KBM-7 (cell line): ENCODE measurements at places on chromosomes 3 and 15.

- DNase-seq, result no peak
Measured at GRCh38 chr3:72041076-72041475, 256.1 kb upstream of the PROK2 start.

DNA sequence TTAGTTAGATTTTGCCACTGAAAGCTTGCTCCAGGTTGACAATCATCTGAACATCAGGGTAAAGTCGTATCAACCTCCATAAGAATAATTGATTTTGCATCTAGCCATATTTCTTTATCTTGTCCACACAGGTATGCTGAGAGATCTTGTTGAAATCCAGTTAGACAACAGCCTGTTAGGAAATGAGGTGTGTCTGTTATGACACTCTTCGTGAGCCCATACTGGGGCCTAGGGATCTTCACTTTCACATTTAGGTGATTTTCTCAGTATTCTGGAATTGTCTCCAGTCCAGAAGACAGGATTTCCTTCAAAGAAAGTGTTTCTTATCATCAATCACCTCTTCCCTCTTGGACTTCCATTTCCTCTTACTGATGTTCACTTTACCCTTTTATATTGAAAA lies 18.1 kb downstream of the DNAJB11 start:
- DNase-seq, result no peak

DNA sequence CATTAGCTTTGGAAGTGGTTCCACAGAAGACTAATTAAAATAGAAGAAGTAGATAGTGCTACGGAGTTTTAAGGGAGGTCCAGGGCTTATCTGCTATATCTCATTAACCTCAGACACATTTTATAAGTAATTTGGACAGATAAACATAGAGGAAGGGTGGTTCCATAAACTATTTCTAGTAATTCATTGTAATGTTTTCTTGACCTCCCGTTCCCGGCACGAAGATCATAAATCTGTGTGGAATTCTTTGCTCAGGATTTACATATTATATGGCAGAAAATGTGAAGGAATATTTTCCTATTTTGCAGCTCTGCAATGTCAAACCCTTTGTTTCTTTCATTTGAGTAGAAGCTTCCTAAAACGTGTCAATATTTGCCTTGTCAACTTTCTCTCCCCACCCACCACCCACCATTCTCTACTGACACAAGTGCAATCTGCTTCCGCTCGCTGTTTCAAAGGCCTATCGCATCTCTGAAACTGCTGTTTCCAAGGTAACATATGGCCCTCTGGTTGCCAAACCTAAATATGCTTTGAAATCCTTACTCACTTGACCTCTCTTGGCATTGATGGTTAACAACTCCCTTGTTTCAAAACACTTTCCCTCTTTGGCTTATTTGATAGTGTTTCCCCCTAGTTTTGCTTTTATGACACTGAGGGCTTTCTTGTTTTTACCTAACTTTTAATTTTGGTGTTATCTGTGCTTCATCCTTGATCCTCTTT lies 21.4 kb upstream of the PLSCR5 start:
- DNase-seq, result no peak

- DNase-seq, result no peak
Measured at GRCh38 chr15:66144978-66145725, 108.4 kb downstream of the MEGF11 start.

DNA sequence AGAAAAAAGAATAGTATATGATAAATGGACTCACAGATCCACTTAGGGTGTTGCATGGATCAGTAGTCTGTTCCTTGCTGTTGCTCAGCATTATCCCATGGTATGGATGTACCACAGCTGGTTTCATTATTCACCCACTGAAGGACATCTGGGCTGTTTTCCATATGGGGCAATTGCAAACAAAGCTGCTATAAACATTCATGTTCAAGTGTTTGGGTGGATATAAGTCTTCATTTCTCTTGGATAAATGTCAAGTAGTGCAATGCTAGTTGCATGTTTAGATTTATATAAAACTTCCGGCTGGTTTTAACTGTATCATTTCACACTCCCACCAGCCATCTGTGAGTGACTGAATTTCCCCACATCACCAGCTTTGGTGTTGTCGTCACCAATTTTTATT lies 137.7 kb downstream of the ASB7 start:
- DNase-seq, result no peak

- DNase-seq, result peak; percentile 94
Measured at GRCh38 chr3:126530171-126531050, 6.5 kb downstream of the CHST13 start.

GRCh38 chr3:126019683-126020082 lies 50.7 kb downstream of the ROPN1B start:
- DNase-seq, result no peak

DNA sequence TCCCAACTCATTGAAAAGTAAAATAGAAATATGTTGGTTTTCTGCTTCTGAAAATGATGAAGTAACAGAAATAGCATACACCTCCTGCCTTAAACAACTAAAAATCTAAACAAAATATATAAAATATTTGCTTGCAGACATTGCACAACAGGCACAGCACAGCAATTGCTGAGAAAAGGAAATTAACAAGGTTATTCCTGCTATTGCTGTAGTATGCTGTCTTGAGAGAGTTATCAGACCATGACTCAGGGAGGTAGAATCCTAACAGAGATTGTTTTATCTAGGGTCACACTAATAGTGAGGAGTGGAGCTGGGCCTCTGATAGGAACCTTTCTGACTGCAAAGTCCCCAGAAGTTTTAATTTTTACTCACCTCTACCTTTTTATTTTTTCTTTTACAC lies 72.6 kb downstream of the ZBTB20 start:
- no peak for DNase-seq

DNA sequence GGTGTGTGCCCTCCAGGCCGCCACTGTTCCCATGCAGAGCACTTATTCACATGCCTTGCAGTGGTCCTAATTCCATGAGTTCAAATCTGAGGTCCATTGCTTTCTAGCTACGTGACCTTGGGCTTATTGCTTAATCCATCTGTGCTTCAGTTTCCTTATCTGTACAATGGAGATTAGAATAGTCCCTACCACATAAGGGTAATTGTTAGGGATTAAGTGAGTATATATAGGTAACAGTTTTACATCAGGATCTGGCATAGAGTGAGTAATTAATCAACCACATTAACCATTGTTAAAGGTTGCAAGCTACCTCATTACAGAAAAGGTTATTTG lies 7.6 kb downstream of the CPN2 start:
- DNase-seq, result no peak

DNA sequence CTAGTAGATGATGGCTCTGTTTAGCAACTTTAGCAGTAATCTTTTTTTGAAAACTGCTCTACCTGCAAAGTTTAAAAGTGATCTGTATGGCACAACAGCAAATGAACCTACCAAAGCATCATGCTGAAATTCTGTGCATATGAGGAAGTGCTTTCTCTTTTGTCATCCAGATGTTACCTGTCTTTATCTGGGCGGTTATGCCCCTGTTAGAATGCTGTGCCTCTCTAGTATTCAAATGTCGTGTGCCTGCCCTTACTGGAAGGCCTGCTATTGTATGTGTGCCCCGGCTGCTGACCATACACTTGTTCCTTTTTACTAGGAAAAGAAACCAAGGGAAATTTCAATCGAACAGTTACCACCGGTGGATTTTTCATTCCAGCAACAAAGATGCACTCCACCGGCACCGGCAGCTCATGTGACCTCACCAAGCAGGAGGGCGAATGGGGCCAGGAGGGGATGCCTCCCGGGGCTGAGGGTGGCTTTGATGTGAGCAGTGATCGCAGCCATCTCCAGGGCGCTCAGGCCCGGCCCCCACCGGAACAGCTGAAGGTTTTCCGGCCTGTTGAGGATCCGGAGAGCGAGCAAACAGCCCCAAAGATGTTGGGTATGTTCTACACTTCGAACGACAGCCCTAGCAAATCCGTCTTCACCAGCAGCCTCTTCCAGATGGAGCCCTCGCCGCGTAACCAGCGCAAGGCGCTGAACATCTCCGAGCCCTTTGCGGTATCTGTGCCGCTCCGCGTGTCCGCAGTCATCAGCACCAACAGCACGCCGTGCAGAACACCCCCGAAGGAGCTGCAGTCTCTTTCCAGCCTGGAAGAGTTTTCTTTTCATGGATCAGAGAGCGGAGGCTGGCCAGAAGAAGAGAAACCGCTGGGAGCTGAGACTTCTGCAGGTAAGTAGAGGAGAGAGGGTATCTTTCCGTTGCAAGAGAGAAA lies 61.6 kb downstream of the TMEM39A start:
- DNase-seq, result no peak

DNA sequence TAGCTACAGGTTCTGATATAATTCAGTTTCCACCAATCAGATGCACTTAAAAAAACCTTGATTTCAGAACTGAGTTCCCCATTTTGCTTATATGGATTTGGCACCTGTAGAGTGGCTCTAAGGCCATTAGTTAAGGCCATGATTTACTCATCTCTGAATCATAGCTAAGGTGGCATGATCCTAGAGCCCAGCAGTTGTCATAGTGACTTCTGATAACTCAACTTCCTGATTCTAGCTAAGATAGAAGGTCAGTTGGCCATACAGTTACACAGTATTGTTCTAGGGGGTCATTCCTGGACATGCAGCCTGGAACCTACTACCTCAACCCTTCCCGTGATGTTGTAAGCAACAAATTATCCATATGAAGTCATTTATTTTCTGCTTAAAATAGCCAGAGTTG lies 15.9 kb upstream of the TMEM87A start:
- no peak for DNase-seq

DNA sequence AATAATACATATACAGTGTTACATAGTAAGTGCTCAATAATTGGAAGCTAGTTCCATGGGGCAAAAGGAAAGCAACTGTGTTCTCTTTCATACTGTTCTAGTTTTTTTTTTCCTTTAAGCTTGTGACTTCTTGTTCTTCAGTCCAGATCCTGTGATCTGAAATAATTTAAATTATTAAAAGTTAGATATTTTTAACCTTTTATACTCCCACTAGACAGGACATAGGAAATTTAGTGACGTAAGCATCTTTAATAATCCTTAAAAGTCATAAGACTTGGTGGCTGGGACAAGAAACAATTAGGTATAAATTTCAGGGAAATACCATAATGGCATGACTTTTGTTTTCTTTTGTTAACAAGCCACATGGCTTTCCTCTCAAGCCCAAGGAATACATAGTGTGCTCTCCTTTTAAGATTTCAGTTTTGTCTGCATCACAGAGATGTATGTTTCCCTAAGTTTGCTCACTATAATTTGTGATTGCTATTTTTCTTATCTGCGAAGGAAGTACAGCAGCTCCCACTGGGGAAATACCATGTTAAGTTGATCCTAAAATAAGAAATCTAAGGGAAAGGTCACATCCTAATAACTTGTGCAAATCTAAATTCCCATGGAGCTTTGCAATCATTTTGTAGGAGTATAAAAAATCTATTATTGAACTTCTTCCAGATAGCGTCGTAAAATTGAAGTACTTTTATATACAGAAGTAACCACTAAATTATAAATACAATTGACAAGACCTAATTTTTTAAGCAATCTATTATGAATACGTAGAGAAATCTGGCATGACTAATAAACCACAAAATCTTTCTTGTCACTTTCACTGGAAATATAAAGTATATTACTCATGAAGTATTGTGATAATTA lies 30.1 kb downstream of the PPARG start:
- no peak for DNase-seq

- no peak for DNase-seq
Measured at GRCh38 chr3:105490045-105490444, 123.3 kb downstream of the ALCAM start.

- no peak for DNase-seq
Measured at GRCh38 chr15:60135961-60136360, 131.8 kb downstream of the FOXB1 start.

DNA sequence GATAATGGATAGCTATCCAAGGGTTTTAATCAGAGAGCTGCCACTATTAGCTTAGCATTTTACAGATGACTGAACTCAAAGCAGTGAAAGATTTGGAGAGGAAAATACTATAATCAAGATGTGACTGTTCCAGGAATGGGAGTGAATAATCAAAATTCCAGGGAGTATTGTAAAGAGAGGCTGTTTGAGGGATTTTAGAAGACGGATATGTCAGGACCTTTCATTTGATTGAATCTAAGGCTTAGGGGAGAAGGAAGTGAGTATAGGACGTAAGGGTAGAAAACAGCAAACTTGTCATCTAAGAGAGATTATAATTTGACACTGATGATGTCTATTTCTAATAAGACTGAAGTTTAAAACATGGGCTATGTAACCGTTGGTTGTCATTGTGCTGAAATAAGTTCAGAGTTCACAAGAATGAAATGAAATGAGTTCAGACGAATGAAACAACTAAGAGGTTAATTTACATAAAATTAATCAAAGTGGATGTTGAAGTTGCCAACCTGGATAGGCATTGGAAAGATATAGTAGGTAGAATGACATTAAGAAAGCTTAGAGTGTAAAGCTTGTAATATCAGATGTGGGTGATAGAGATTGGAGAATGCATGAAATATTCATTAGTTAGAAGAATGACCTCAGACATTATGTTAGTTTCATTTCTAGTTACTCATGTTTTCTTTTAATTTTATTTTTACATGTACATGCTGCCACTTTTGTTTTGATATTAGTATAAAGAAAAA lies 842.8 kb downstream of the SI start:
- no peak for DNase-seq

- peak; percentile 60 for DNase-seq
Measured at GRCh38 chr3:4751502-4752101, 227.6 kb upstream of the BHLHE40 start.

DNA sequence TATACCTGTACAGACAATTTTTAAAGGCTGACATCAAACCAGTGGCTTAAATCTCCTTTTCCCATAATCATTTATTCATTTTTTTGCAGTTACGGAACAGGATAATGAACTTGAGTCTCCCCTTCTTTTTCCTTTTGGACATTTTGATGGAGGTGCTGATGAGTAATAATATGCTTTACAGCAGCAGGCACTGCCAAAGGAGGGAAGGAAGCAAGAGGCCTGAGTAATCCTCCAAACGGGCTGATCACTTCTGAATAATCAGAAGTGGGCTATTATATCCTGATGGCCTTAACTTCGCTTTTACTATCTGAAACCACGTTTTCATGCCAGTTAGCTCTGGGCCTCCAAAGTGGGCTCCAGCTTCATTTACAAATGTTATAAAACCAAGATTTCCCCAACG lies 527.2 kb downstream of the FOXP1 start:
- no peak for DNase-seq

GRCh38 chr3:156148946-156149381 lies 28.6 kb downstream of the KCNAB1 start:
- DNase-seq, result peak; percentile 47

GRCh38 chr15:80567721-80568157 lies 127.4 kb upstream of the ABHD17C start:
- peak; percentile 81 for DNase-seq

DNA sequence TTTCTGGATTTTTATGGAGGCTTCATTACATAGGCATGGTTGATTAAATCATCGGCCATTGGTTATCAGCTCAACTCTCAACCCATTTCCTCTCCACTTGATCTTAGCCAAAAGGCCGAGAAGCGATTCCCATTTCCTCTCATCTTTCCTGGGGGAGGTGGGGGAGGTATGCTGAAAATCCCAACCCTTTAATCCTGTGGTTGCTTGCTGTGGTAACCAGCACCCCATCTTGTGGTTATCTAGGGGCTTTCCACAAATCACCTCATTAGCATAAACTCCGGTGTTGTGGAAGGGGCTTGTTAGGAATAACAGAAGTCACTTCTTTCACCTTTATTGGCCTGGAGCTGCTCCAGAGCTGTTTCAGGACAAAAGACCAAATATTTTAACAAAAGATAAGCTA lies 20.9 kb downstream of the PDE8A start:
- no peak for DNase-seq
